ENCODE measurements at places on chromosomes 13 and 19.

- no peaks in the 10 kb centered on the region for H3K27me3 ChIP-seq
- DNase-seq: no peak
- no peak overlapping the region for H3K4me3 ChIP-seq
- H3K27ac ChIP-seq: no peak overlapping the region
These were observed 153.9 kb downstream of the MIPEP start for GRCh38 chr13:23735329-23735728.

DNA sequence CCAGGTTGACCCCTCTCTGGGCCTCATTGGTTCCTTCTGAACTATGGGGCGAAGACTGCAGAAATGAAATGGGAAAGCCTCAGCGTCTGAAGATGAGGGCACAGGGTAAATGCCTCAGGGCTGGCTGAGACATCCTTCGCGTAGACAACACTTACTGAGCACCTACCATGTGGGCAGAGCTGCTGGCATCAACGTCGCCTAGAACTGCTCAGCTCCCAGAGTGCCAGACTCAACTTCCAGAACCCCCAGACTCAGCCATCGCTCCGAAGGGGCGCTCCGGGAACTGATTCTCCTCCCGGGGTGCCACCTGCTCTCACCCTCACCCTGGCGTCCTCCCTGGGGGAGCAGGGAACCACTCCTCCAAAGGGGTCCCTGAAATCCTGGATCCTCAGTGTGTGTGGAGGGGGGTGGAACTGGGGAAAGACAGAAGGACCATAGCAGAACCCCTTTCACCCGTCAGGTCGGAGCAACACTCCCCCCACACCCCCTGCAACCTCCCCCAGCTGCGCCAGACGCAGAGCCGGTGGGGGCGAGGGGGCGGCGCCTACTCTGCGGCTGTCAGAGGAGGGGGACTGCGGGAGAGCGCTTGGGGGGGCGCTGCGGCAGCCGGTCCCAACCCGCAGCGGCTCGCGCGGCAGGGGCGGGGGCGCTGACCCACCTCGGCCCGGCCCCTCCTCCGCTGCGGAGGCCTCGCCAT lies 8.2 kb upstream of the NFIC start:
- peak overlapping the region; percentile 31 for H3K27ac ChIP-seq
- no peaks in the 10 kb centered on the region for H3K36me3 ChIP-seq
- H3K27me3 ChIP-seq: peaks cover 6% of the 10 kb centered on the region
- peaks cover 33% of the 10 kb centered on the region for H3K4me1 ChIP-seq

DNA sequence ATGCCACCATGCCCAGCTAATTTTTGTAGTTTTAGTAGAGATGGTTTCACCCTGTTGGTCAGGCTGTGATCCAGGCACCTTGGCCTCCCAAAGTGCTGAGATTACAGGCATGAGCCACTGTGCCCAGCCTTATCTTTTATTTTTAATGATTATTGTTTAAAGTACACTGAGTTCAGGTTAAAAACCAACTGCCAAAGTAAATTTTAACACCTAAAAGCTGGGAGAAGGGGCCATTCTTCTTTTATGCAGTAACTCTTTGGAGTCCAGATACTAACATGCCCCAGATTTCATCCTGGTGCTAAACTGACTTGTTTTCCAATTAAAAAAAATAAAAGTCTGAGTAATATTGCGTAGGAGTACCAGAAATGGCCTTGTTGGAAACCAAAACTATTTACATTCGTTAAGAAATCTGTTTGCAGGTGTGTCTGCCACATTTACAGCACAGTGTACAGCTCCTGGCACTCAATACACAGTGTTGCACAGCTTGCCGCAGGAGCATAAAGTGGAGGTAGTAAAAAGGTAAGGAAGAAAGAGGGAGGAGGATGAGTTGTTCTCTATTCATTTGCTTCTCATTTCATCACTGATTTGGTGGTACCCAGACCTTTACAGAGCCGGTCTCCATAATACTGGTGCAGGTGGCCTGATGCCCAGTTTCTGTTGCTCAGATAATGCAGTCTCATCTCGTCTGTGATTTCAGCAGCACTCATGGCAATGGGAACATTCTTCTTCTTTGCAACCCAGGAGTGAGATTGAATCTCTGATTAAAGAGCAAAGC lies 108.9 kb downstream of the PCCA start:
- H3K27me3 ChIP-seq: no peaks in the 10 kb centered on the region
- no peaks in the 10 kb centered on the region for H3K36me3 ChIP-seq

DNA sequence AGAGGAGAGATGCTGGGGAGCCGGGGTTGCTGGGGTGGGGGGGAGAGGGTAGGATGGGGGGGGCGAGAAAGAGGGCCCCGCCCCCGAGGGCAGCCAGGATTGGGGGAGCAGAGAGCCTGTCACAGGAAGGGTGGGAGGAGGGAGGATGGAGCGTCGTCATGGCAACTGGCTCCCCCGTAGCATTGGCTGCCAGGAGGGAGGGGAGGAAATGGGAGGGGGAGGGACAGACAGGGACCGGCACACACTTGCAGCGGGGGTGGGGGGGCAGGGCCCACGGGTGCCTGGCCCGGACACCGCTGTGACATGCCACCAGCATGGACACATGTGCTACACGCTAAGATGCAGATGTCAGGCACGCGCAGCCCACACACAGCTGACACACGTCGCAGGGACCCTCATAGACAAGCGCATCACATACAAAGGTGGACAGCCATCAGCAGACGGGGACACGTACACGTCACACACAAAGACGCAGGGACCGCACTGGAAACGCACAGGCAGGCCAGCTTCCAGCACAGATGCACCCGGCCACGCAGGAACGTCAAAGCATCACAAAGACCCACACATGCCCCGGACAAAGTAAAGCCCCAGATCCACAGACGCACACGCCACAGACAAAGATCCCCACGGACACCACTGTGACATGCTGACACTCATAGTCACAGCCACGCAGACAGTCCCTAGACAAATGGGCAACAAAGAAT lies at the start of gene LMTK3:
LMTK3 (minus strand) TSS at position 36 of the 704 bp plus-strand sequence. CDS start 259 bp downstream, outside the sequence.
- H3K4me3 ChIP-seq: peak within 1 kb of the TSS; percentile 79
- H3K27ac ChIP-seq: peak within 1 kb of the TSS; percentile 14
- no peaks in the 10 kb centered on the region for H3K36me3 ChIP-seq
- H3K4me1 ChIP-seq: peaks cover 14% of the 10 kb centered on the region

GRCh38 chr19:16144216-16144581 lies 714 bp downstream of the HSH2D start:
- no peak for DNase-seq
- H3K4me1 ChIP-seq: peaks cover 51% of the 10 kb centered on the region
- H3K27me3 ChIP-seq: peaks cover 2% of the 10 kb centered on the region
- H3K27ac ChIP-seq: peak overlapping the region; percentile 96

GRCh38 chr19:5107432-5108122 lies 138.7 kb downstream of the KDM4B start:
- no peaks in the 10 kb centered on the region for H3K27me3 ChIP-seq
- no peak overlapping the region for H3K27ac ChIP-seq
- H3K4me3 ChIP-seq: no peak overlapping the region
- H3K4me1 ChIP-seq: no peaks in the 10 kb centered on the region

DNA sequence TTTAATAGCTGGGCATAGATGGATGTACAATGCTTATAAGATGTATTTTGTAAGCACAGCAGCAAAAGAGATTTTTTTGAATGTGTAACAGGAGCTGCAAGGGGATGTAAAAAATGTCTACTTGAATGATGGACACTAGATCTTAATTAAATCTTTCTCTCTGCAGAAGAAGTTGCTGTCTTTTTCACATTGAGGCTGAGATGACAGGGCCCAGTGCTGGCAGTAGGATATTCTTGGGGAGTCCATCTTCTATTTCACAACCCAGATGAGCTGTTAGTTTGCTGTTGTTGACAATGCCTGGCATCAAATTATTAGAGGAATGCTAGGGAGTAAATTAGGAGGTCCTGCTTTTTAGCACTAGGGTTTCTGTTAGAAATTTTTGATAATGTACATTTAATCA lies 698.7 kb downstream of the SLITRK5 start:
- H3K4me3 ChIP-seq: no peak overlapping the region
- DNase-seq: no peak
- H3K36me3 ChIP-seq: no peaks in the 10 kb centered on the region

DNA sequence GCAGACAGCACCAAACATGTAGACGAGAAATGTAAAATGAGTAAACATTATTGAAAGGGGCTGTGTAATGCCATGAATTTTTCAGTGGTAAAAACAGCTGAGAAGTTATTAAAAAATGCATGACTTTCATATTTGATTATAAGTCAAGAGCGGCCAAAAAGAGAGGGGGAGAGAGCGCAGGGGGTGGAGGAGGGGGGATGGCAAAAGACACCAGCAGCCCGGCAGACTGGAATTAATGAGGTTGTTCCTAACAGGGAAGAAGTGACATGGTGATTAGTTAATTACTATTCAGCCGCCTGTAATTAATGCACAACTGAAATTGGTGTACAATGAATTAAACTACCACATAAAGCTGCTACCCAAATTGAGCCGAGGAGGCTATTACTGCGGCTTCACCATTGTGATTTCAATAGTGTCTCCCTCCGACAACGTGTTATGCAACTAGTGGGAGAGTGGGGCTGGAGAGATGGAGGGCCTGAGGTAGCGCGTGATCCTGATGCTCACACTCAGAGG lies 89.1 kb upstream of the VSTM2B start:
- no peak overlapping the region for H3K4me3 ChIP-seq
- DNase-seq: no peak
- no peaks in the 10 kb centered on the region for H3K4me1 ChIP-seq
- H3K27ac ChIP-seq: no peak overlapping the region

GRCh38 chr19:55253842-55254624 lies 4.8 kb downstream of the PPP6R1 start:
- peak overlapping the region; percentile 95 for H3K4me3 ChIP-seq
- peak; percentile 57 for DNase-seq
- H3K27me3 ChIP-seq: no peaks in the 10 kb centered on the region
- peaks cover 49% of the 10 kb centered on the region for H3K36me3 ChIP-seq
- H3K27ac ChIP-seq: peak overlapping the region; percentile 99

DNA sequence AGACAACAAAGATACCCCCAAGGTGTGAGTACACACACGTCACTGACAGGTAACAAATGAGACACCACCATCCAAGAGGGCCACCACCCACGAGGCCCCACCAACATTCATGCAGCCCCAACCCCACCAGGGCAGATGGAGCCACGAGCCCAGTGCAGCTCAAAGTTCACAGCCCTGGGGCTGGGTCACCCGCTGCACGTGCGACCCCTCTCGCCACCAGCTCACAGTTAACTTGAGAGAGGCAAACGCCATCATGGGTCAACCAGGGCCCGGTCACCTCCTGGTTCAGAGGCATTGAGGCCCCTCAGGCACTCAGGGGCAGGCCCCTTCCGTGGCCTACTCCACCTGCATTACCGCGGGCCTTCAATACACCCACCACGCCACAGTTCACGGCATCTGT lies 49.8 kb downstream of the EPS15L1 start:
- no peak for DNase-seq
- H3K4me3 ChIP-seq: no peak overlapping the region
- peaks cover 6% of the 10 kb centered on the region for H3K4me1 ChIP-seq
- H3K27ac ChIP-seq: no peak overlapping the region
- peaks cover 22% of the 10 kb centered on the region for H3K36me3 ChIP-seq
- no peaks in the 10 kb centered on the region for H3K27me3 ChIP-seq

DNA sequence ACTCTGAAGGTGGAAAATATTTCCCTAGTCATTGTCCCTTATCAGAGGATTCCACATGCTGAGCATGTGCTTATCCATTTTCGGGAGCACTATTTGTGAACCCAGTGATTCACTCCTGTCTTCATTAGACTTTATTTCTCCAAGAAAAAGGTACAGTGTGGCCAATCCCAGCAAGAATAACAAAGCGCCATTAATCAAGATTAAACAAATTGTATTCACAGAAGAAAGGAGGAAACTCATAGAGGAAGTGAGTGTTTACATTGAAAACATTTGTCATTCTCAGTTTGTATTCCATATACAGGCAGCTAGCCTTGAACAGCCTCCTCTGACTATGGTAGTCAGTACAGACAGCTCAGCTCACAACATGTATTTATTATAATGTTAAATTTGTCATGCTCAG lies 1669.9 kb upstream of the SPRY2 start:
- no peak for DNase-seq
- H3K4me3 ChIP-seq: no peak overlapping the region
- no peaks in the 10 kb centered on the region for H3K36me3 ChIP-seq
- H3K4me1 ChIP-seq: no peaks in the 10 kb centered on the region

- DNase-seq: no peak
- no peaks in the 10 kb centered on the region for H3K36me3 ChIP-seq
- no peaks in the 10 kb centered on the region for H3K4me1 ChIP-seq
- no peak overlapping the region for H3K27ac ChIP-seq
- H3K27me3 ChIP-seq: no peaks in the 10 kb centered on the region
- H3K4me3 ChIP-seq: no peak overlapping the region
These were observed 1620.6 kb upstream of the MIR17HG start for GRCh38 chr13:89726690-89727435.

DNA sequence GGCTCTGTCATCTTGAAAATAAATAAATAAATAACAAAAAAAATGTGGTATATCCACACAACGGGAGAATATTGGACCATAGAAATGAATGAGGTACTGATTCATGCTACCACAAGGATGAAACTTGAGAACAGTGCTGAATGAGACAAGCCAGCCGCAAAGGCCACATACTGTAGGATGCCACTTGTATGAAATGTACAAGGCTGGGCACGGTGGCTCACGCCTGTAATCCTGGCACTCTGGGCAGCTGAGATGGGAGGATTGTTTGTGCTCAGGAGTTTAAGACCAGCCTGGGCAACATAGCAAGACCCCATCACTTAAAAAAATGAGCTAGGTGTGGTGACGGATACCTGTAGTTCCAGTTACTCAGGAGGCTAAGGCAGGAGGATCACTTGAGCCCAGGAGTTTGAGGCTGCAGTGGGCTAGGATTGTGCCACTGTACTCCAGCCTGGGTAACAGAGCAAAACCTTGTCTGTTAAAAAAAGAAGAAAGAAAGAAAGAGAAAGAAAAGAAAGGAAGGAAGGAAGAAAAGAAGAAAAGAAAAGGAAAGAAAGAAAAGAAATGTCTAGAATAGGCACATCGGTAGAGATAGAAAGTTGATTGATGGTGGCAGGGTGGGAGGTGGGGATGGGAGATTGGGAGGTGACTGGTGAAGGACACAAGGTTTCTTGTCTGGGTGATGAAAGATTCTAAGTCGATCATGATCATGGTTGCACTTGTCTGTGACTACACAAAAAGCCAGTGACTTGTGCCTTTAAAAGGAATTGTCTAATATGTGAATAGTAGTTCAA lies 20.3 kb downstream of the HPN start:
- H3K36me3 ChIP-seq: no peaks in the 10 kb centered on the region
- DNase-seq: no peak

GRCh38 chr13:50846861-50847475 lies 3.5 kb upstream of the DLEU7 start:
- no peak overlapping the region for H3K4me3 ChIP-seq
- no peak for DNase-seq
- peaks cover 12% of the 10 kb centered on the region for H3K27me3 ChIP-seq
- H3K27ac ChIP-seq: no peak overlapping the region
- H3K4me1 ChIP-seq: peaks cover 11% of the 10 kb centered on the region
- no peaks in the 10 kb centered on the region for H3K36me3 ChIP-seq

GRCh38 chr13:72284791-72285190 lies 417.8 kb upstream of the DACH1 start:
- no peak overlapping the region for H3K4me3 ChIP-seq
- no peak overlapping the region for H3K27ac ChIP-seq
- no peaks in the 10 kb centered on the region for H3K27me3 ChIP-seq
- no peaks in the 10 kb centered on the region for H3K4me1 ChIP-seq
- no peak for DNase-seq
- H3K36me3 ChIP-seq: no peaks in the 10 kb centered on the region

Data from activated naive CD8-positive, alpha-beta T cell treated with anti-CD3 and anti-CD28 coated beads, Interleukin-2, amount 50 U/mL, for 24 hours (primary cell).